Caki2 (cell line): ENCODE measurements at places on chromosomes 12 and 14.

DNA sequence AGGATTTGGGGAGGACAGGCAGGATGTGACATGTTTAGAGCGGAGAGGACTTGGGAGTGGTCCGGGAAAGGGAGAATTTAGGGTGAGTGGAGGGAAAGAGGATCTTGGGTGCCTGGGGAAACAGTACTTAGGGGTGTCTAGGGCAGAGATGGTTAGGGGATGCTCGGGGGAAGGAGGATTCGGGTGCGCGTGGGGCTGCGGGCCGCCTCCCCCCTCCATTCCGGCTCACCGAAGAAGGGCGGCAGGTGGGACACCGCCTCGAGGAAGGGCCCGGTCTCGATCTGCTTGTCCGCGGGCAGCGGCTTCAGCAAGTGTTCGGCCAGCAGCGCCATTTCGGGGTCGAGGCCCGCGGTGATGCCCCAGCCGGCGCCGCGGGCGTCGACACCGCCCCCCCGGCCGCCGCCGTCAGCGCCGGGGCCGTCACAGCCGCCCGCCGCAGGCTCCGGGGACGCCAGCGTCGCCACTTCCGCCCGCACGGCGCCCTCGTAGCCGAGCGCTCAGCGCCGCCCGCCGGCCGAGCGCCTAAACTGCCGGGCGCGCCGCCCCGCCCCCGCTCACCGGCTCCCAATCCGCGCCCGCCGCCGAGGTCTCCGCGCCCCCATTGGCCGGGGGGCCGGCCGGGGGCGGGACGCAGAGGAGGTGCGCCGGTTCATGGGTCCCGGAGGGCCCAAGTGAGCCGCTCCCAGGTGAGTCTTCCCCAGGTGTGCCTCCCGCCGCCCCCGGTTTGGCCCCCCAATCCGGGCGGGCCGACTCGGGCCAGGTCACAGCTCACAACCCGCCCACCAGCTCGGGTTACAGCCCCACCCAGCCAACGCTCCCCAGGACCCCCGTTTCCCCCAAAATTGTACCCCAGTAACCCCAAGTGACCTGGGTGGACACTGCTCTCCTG lies at the start of gene GLTP:
Gene GLTP, minus strand, starts transcription at position 499 of the 889 bp plus-strand sequence. Its CDS starts 167 bp downstream, at position 332.
- DNase-seq, result peak; percentile 73

- DNase-seq, result no peak
Observed at GRCh38 chr12:110282956-110283817, 2.1 kb downstream of the ATP2A2 start.

- no peak for DNase-seq
Observed at GRCh38 chr12:12425616-12426015, 68.7 kb downstream of the BORCS5 start.

GRCh38 chr12:122072031-122072970 lies 6.3 kb upstream of the MLXIP start:
- peak; percentile 92 for DNase-seq
